ENCODE measurements at places on chromosomes 12 and 14.

DNA sequence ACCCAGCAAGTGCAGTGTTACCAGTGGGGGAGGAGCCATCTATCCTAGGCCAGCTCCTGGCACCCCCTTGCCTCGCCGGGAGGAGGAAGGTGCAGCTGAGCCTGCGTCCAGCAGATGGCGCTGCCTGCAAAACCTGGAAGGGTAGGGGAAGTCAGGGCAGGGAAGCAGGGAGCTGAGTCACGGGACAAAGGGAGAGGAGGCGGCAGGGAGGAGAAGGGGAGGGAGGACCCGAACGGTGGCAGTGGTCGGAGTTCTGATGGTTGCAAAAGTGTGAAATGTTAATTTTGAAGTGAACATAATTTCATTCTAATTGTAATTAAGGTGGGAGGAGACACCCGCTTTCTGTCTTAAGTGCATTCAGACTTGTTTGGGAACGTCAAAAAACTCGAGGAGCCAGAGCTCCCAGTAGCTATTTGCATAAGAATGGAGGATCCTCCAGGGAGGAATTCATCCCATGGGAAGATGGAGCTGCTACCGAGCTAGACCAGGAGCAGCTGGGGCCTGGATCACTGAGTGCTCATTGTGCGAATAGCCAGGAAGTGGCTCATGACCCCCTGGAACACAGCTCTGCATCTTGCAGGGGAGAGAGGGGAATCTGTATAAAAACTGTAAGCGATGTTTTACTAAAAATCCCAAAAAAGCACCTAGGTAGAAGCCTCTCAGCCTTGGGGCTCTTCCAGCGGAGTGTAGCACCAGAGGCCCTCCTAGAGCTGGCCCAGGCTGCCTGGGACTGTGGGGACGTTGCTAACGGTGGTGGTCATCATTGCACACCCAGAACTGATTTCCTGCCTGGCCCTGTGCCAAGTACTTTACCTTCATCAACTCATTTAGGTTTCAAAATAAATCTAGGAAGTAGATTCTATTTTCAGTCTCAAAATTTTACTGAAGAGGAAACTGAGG is 59.5 kb downstream of the EMP1 start:
- DNase-seq = peak; percentile 39

DNA sequence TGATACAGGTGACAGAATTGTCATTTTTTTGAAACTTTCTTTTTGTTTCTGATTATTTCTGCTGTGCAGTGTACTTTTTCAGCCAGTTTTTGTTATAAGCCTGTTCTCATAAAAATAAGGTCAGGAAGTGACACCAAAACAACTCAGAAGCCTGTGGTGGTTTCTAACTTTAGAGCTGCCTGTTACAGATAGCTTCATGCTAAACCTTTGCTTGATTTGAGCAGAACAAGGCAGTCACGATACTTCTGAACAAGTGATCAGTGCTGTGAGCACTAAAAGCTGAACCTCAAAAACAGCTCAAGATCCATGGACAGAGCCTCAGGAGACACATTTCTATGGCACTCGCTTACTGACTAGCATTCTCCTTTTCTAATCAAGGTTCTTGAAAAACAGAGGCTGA is 82.0 kb downstream of the PRKCH start:
- DNase-seq = no peak

DNA sequence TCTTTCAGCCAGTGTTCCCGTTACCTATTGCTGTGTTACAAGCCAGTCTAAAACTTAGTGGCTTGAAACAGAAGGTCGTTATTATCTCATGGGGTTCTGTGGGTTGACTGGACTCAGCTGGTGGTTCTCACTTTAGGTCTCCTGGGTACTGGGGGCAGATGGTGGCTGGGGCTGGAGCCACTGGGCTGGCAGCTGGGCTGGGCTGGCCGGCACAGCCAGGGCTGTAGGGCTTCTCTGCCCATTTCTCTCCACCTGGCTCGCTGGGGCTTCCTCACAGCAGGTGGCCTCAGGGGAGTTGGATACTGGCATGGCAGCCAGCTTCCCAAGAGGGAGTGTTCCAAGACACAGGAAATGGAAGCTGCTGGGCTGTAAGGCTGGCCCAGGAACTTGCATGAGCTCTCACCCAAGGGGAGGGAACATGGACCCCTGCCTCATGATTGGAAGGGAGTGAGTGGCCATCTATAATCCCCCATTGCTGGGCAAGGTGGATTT is 27.0 kb downstream of the TUNAR start:
- DNase-seq = no peak

GRCh38 chr12:31584782-31585181 is 6.2 kb downstream of the DENND5B start:
- DNase-seq = no peak

GRCh38 chr14:26255213-26255612 is 342.6 kb downstream of the NOVA1 start:
- DNase-seq = no peak
